ENCODE measurements at places on chromosomes 11 and 22. TPM values are rescaled to one million over a fixed set of nuclear protein-coding genes. Genes with fewer than 3 reads are reported as not detected.

The KMT5B gene
- 23.0 TPM for total RNA-seq

GRCh38 chr22:46293577-46294260 lies 3.0 kb upstream of the GTSE1 start:
- no peak for DNase-seq

DNA sequence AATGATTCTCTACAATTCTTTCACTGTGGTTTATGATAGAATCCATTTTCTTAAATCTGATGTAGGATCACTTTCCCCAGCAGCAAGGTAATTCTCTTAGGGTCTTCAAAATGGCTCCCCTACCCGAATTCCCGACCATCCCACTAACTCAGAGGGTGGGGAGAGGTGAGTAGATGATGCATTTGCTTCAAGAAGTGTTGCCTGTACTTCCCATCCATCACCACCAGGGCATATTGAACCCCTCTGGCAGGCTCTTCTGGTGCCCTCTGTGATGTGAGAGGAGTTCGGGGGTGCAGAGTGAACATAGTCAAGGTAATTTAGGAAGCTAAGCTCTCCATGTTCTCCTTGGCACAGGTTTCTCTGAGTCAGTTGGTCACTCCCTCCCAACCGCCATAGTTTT lies 52.3 kb downstream of the ZNRF3 start:
- DNase-seq: no peak

DNA sequence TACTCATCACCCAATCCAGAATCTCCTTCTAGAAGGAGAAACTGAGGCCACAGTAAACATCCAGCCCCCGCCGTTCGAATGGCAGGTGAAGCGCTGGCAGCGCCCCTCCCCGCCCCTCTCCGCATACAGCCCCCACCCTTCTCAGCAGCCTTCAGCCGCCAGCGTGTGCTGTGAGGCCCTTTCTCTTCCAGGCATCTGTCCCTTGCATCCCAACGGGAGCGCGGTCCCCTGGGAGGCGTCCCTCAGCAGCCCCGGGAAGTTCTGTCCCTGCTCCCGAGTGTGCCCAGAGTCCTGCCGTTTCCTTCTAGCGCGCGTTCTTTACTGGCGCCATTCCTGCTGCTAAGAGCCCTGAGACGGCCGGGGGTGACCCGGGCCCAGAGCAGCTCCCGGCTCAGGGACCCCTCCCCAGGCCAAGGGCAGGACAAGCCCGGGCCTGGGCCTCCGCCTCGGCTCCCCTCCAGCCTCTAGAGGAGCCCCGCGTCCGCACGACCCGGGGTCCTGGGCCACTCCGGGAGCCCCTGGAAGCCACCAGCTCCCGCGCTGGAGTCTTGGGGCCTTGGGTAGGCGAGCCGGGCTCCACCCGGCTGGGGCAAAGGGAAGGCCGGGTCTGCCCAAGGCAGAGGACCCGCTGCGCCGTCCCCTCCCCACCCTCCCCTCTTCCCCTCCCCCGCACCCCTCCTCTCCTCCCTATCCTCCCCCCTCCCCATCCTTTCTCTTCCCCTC lies 450.4 kb downstream of the OPCML start:
- no peak for DNase-seq

DNA sequence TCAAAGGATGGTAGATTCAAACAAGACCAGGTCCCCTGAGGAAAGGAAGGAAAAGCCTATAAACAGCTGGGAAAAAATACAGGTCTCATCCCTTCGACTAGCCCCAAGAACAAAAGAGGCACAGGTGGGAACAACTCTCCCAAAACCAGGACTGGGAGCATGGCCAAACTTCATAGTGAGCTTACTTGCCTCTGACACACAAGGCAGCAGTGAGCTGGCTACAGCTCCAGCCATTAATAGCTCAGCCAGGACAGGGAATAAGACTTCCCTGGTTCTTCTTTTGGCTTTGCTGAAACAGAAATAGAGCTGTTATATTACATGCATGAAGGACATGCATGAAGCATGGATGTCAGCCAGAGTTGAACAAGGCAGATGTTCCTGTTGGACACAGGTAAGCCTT lies at the start of gene OR10A2:
Gene OR10A2, plus strand, starts transcription at position 97 of the 400 bp plus-strand sequence. CDS start 6,698 bp downstream, outside the sequence.
- DNase-seq: no peak

GRCh38 chr22:35305525-35306070 lies 5.9 kb downstream of the TOM1 start:
- DNase-seq: no peak

DNA sequence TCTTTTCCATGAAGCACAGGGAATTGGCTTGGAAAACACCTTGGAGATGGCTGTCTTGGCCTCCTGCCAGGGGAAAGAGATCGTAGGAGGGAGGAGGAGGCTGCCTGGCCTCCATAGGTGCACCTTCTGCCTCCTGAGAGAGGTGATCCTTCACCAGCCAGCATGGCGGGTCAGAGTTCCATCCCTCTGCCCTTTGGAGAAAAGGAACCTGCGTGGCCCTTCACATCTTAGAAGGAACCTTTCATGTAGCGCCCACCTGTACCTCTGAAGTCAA lies 58.2 kb upstream of the DRD2 start:
- DNase-seq: peak; percentile 29

GRCh38 chr11:107991868-107992414 lies 16.8 kb upstream of the CUL5 start:
- DNase-seq: no peak

- no peak for DNase-seq
Measured at GRCh38 chr11:74734559-74734925, 3.3 kb upstream of the CHRDL2 start.

- peak; percentile 26 for DNase-seq
Measured at GRCh38 chr11:6608726-6609501, 3.1 kb downstream of the TAF10 start.

GRCh38 chr22:44773082-44773481 lies 20.7 kb downstream of the ARHGAP8 start:
- no peak for DNase-seq

DNA sequence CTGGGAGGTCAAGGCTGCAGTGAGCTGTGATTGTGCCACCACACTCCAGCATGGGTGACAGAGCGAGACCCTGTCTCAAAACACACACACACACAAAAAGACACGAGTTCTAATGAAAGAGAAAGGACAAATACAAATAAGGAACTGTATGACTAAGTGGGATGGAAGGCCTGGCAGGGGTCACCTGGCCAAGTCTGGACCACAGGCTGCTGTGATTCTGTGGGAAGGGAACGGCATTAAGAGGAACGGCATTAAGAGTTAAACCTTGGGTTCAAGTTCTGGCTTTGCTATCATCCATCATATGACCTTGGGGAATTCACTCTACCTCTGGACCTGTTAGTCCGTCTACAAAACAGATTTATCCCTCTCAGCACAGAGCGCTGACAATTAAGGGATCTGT lies 47.7 kb downstream of the LRFN4 start:
- no peak for DNase-seq

DNA sequence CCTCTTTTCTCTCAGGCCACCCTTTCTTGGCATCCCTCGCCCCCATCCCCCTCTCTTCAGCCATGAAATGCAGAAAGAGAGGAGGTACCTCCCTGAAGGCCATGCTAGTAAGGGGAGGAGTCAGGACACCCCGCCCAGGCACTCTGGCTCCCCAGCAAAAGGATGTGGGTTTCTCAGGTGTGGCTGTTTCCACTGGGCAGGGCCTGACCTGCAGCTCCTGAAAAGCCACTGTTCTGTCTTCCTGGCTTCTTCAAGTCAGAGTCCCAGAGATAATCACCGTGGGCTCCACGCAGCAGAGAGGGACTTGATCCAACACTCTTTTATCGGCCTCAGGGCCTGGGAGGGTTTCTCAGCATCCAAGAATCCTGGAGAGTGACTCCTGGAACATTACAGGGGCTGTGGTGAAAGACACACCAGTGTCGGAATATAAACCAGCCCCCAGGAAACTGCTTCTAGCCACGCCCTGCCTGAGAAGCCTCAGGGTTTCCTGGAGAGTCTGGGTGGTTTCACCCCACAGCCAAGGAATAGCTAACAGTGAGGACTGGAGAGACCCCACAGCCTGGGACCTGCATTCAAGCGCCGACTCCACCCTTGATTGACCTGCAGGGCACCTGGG lies 45.7 kb upstream of the TSPAN18 start:
- DNase-seq: no peak

The OR52A1 gene
- not detected for total RNA-seq

The DNHD1 gene
- total RNA-seq: 4.3 TPM

DNA sequence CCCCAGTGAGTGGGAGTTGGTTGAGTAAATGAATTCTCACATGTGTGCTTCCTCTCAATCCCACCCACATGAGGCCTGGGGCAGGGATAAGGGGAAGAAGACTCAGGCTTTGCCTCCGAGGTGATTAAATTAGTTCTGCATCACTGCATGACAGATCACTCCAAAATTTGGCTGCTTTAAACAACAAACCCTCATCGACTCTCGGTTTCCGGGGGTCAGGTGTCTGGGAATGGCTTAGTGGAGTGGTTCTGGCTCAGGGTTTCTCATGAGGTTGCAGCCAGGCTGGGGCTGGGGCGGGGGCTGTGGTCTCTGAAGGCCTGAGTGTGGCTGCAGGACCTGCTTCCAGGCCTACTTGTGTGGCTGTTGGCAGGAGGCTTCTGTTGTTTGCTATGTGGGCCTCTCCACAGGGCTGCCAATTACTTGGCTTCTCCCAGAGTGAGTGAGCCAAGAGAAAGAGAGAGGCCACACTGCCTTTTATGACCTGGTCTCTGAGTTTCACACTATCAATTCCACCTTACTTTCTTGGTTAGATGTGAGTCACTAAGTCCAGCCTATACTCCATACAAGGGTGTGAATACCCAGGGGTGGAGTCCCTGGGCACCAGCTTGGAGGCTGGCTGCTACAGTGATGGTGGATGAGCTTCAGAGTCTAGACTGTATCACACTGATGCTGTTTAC lies 15.9 kb downstream of the MOGAT2 start:
- DNase-seq: no peak

DNA sequence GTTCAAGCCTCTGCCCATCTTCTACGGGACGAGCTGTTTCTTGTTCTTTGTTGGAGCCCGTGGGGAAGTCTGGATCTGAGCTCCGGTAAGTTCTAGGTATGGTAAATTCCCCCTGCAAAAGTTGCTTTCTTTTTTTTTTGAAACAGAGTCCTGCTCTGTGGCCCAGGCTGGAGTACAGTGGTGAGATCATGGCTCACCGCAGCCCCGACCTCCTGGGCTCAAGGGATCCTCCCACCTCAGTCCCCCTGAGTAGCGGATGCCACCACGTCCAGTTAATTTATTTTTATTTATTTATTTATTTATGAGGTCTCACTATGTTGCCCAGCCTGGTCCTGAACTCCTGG lies 35.5 kb upstream of the MOB2 start:
- no peak for DNase-seq

The DLG2 gene
- total RNA-seq: 5.4 TPM

The OR51L1 gene
- not detected for total RNA-seq

DNA sequence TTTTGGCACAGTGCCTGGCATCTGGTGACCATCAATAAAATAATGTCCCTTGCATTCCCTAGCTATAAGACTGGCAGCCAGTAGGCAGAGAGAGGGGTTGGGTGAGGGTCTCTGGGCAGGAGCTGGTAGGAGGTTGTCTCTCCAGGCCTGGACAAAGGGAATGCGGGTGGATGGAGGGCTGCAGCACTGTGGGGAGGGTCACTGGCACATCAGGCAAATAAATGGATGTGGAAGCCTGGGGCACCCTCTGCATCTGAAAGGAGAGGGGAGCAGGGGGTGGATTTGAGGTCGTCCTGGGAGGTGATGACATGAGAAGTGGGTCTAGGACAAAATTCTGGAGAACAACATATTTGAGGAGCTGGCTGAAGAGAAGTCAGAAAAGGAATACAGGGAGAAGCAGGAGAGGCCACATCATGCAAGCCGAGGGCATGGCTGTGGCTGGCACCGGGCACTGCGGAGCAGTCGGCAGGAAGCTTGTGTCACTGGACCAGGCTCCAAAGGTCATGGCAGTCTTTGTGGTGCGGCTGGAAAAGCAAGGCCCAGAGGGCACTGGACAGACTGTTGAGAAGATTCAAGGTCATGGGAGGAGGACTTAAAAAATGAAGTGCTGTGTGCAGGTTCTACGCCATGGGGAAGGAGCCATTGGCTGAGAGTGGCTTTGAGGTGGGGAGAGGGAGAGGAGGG lies 36.5 kb upstream of the THY1 start:
- no peak for DNase-seq

GRCh38 chr11:692824-693414 lies 2.1 kb downstream of the DEAF1 start:
- peak; percentile 68 for DNase-seq

The DENND6B gene
- 6.6 TPM for total RNA-seq

DNA sequence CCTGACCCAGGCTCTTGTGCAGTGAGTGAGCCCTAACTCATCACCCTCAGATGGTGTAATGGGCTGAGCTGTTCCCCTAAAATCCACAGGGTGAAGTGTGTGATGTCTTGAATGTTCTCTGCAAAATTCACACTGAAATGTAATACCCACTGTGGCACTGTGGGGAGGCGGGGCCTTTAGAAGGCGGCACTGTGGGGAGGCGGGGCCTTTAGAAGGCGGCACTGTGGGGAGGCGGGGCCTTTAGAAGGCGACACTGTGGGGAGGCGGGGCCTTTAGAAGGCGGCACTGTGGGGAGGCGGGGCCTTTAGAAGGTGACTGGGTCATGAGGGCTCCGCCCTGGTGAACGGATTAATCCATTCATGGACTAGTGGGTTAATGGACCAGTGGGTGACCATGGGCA lies 33.0 kb downstream of the CHID1 start:
- DNase-seq: no peak

The F2 gene
- 0.16 TPM for total RNA-seq

GRCh38 chr11:108694846-108695245 lies 30.0 kb downstream of the DDX10 start:
- DNase-seq: no peak

The RCOR2 gene
- 0.37 TPM for total RNA-seq

GRCh38 chr11:85809863-85810262 lies 1.1 kb downstream of the SYTL2 start:
- no peak for DNase-seq

DNA sequence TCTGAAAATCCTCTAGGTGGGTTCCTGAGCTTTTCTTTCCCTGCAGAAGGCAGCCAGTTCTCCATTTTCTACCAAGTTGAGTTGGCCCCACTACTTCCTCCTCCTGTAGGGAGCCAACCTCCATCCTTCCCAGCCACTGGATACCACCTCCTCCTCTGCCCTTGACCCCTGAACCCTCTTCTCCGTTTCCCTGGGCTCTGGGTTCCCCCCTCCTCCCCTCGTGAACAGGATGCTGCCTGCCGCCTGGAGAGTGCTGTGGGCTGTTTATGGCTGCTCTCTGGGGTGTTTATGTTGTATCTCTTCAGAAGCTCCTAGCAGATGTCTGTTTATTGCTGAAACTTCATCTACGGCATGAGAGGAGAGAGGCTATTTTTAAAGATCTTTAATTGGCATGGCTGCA lies 8.6 kb downstream of the MICAL2 start:
- DNase-seq: no peak

The XKR3 gene
- not detected for total RNA-seq

The DERL3 gene
- 19.4 TPM for total RNA-seq

DNA sequence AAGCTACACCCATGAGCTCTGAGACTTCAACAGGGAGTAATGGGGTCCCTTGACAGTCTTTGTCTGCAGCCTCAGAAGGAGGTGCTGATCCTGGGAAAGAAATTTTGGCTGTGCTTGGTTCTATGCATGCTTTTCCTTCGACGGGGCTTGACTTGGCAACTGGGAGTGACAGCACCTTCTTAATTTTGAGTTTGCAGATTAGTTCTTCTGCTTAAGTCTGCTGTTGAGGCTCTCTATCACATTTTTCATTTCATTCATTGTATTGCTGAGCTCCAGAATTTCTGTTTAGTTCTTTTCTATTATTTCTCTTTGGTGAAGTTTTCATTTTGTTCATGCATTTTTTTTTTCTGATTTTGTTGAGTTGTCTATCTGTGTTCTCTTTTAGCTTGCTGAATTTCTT lies 125.6 kb downstream of the SNX19 start:
- DNase-seq: no peak

The SGSM1 gene
- total RNA-seq: 1.9 TPM

The PATE4 gene
- not detected for total RNA-seq

The HEPN1 gene
- total RNA-seq: not detected

- no peak for DNase-seq
Measured at GRCh38 chr11:36464720-36465119, 45.4 kb downstream of the TRAF6 start.

All from pancreas (tissue), 10 donors.